Activated naive CD8-positive, alpha-beta T cell treated with anti-CD3 and anti-CD28 coated beads, Interleukin-2, amount 10 ng/mL, durations not matched to agents 7 days and 5 days (primary cell): ENCODE measurements at places on chromosomes 6 and 20. TPM values are rescaled to one million over a fixed set of nuclear protein-coding genes. Genes with fewer than 3 reads are reported as not detected.
A peak's percentile ranks its signal among the peaks of the same experiment; 100 is the strongest.

GRCh38 chr20:6086868-6087267 lies 33.0 kb upstream of the LRRN4 start:
- H3K27me3 ChIP-seq = peaks cover 14% of the 10 kb centered on the region
- H3K27ac ChIP-seq = no peak overlapping the region
- H3K36me3 ChIP-seq = no peaks in the 10 kb centered on the region
- H3K4me3 ChIP-seq = no peak overlapping the region
- DNase-seq = no peak

- no peak for DNase-seq
- H3K27ac ChIP-seq = no peak overlapping the region
- H3K4me3 ChIP-seq = no peak overlapping the region
- no peaks in the 10 kb centered on the region for H3K4me1 ChIP-seq
These were observed 368.5 kb upstream of the SPTLC3 start for GRCh38 chr20:12640251-12640650.

GRCh38 chr6:44298055-44298803 lies 14.9 kb downstream of the AARS2 start:
- DNase-seq = no peak
- peaks cover 3% of the 10 kb centered on the region for H3K4me1 ChIP-seq

SAMD5 gene
- not detected for total RNA-seq

DNA sequence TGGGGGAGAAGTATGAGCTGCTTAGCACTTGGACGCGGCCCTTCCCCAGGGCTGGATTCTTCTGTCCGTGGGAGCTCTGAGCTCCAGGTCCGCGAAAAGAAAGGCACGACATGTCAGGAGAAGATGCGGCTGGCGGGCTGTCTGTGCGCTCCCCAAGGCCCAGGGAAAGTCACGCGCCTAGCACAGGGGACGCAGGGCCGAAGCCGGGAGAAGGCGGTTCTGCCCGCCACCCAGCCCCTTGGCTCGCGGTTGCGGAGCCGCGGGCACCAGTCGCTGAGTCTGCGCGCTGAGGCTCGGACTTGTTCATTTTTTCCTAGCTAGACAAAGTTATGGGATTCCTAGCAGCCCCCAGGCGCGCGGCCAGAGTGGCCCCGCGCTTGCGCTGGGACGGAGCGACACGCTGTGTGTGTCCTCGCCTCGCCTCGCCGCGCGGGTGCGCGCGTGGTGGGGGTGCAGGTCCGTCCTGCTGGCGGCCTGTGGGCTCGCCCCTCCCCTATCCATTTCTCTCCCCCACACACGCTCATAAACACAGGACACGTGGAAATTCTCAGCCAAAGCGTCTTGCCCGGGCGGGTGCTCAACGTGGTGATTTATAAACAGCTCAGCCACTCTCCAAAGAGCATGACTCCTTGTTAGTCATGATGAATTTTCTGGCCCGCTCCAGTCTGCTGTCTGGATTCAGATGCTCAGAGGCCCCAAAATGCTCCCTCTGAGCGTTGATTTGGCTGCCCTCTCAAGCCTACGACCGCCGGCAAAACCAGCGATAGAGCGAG lies 1.9 kb upstream of the POU3F2 start:
- peak overlapping the region; percentile 32 for H3K27ac ChIP-seq
- peak overlapping the region; percentile 84 for H3K4me3 ChIP-seq
- peaks cover 26% of the 10 kb centered on the region for H3K4me1 ChIP-seq

CGAS gene
- 26.6 TPM for total RNA-seq

DNA sequence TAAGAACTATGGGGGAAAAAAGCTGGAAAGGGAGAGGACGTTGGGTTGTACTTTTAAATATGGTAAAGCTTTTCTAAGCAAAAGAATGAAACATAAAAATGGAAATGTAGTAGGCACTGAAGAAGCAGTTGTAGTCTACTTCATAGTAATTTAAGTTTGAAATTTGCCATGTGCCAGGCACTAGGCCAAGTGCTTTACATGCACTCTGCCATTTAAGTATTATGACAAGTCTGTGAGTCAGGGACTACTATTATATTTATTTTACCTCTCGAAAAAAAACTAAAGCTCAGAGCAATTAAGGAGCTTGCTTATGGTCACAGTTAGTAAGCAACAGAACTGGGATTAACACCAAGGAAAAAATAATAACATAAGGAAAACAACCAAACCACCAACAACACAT lies 257.8 kb downstream of the GMDS start:
- H3K27ac ChIP-seq = no peak overlapping the region
- no peak overlapping the region for H3K4me3 ChIP-seq
- H3K27me3 ChIP-seq = no peaks in the 10 kb centered on the region
- no peak for DNase-seq

C20orf96 gene
- 11.7 TPM for total RNA-seq

GRCh38 chr6:4316867-4317400 lies 181.6 kb upstream of the ECI2 start:
- no peak overlapping the region for H3K27ac ChIP-seq
- no peaks in the 10 kb centered on the region for H3K4me1 ChIP-seq
- H3K4me3 ChIP-seq = no peak overlapping the region

DNA sequence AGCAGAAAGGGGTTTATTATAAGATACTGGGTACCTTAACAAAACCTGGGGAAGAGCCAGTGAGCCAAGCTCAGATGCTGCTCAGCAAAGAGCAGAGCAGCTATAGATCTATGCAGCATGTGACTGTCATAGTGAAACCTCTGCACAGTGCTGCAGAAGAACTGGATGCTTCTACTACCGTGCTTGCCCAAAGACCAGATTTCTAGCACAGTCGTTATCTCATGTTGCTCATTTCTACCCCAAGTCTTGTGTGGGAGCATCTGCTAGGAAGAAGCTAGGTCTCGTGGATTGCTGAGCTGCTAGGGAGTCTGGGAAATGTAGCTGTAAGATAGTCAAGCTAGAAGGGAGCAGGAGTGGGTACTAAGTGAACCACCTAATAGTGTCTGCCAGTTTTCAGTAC lies 31.7 kb upstream of the GNRH2 start:
- no peak for DNase-seq
- no peak overlapping the region for H3K4me3 ChIP-seq
- peaks cover 26% of the 10 kb centered on the region for H3K36me3 ChIP-seq
- H3K27ac ChIP-seq = no peak overlapping the region

BPI gene
- not detected for total RNA-seq

POM121L2 gene
- total RNA-seq = not detected

CDH4 gene
- total RNA-seq = 0.14 TPM

CABLES2 gene
- total RNA-seq = 12.1 TPM

GRCh38 chr6:122408702-122409458 lies 9.4 kb downstream of the HSF2 start:
- no peak for DNase-seq
- peak overlapping the region; percentile 82 for H3K4me3 ChIP-seq
- no peaks in the 10 kb centered on the region for H3K27me3 ChIP-seq
- H3K27ac ChIP-seq = peak overlapping the region; percentile 75

GRCh38 chr6:1239805-1240204 lies 72.1 kb upstream of the FOXQ1 start:
- DNase-seq = no peak
- H3K27me3 ChIP-seq = peaks cover 7% of the 10 kb centered on the region
- no peak overlapping the region for H3K27ac ChIP-seq
- H3K4me3 ChIP-seq = no peak overlapping the region

- no peak overlapping the region for H3K4me3 ChIP-seq
- peaks cover 47% of the 10 kb centered on the region for H3K4me1 ChIP-seq
- DNase-seq = no peak
- H3K27me3 ChIP-seq = no peaks in the 10 kb centered on the region
- no peak overlapping the region for H3K27ac ChIP-seq
These were observed 20.0 kb downstream of the PPP1R16B start for GRCh38 chr20:38825571-38825900.

DNA sequence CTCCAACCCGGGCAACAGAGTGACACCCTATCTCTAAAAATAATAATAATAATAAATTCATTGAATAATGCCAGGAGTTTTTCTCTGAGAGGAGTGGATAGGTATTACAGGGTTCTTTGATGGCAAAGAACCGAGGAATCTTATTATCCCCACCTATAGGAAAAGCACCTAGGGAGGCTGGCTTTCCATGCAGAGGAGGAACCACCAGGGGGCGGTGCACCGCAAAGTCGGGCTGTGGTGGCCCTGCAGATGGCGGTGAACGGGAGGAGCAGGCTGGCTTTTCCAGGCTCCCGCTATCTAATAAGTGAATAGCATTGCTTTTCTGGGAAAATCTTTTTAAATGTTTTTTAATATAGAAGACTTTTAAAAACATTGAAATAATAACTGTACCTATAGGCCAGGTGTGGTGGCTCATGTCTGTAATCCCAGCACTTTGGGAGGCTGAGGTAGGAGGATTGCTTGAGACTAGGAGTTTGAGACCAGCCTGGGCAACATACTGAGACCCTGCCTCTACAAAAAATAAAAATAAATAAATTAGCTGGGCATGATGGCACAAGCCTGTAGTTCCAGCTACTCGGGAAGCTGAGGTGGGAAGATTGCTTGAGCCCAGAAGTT lies 864.2 kb downstream of the KIF16B start:
- H3K4me1 ChIP-seq = no peaks in the 10 kb centered on the region
- H3K27ac ChIP-seq = no peak overlapping the region
- no peaks in the 10 kb centered on the region for H3K27me3 ChIP-seq
- no peaks in the 10 kb centered on the region for H3K36me3 ChIP-seq

GRCh38 chr6:22101163-22101562 lies 195.7 kb downstream of the PRL start:
- H3K27me3 ChIP-seq = peaks cover 2% of the 10 kb centered on the region
- H3K36me3 ChIP-seq = no peaks in the 10 kb centered on the region
- no peak overlapping the region for H3K4me3 ChIP-seq
- DNase-seq = no peak
- H3K27ac ChIP-seq = no peak overlapping the region

GRCh38 chr20:15278041-15278440 lies 940.6 kb upstream of the FLRT3 start:
- no peak overlapping the region for H3K27ac ChIP-seq
- DNase-seq = no peak
- H3K27me3 ChIP-seq = no peaks in the 10 kb centered on the region
- H3K4me1 ChIP-seq = no peaks in the 10 kb centered on the region
- no peak overlapping the region for H3K4me3 ChIP-seq

SPTLC3 gene
- 1.0 TPM for total RNA-seq

DNA sequence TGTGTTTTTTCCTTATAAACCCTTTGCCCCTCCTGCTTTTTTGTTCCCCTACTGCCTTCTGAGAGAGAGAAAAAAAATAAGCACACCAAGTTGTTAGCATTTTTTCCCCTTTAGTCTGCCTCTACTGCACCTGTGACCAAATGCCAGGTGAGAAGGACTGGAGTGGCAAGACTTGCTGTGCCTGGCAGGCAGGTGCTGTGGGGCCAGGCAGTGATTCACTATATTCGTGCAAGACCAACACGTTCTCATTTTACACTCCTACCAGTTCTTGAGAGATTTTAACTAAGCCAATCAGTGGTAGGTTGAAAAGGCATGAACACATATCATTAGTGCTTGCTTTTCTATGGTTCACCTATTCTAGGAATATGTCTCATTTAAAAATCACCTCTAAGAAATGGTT lies 109.7 kb downstream of the FIG4 start:
- peaks cover 5% of the 10 kb centered on the region for H3K4me1 ChIP-seq
- no peaks in the 10 kb centered on the region for H3K27me3 ChIP-seq
- H3K4me3 ChIP-seq = no peak overlapping the region
- no peak for DNase-seq
- H3K36me3 ChIP-seq = peaks cover 8% of the 10 kb centered on the region
- H3K27ac ChIP-seq = no peak overlapping the region

DNA sequence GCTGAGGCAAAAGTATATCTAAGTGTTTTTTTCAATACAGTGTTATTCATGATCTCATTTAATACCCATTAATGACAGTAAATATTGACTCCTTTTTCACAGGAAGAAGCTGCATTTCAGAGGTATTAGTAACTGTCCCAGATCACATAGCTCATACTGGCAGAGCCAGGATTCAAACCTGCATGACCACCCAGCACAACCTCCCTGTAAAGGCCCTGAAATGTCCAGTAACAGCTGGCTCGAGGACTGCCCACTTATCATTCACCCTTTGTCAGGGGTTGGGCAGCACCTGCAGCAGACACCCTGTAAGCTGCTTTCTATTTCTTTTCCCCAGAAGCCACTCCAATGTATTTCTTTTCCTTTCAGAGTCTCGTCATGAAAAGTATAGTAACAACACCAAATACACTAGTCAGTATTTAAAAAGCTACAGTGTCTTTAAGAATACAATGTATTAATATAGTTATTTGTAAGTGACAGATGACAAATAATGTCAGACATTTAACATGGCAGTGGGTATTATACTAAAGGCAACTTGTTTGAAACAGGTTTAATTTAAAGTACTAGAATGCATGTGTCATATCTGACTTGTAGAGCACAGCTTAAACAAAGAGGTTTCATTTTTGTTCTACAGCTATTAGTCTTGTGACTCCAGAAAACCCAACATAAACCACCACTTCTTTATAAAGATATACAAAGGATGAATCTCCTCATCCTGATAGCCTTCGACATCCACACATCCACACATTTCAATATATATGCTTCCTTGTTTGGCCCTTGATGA lies 841.6 kb upstream of the GJE1 start:
- peaks cover 3% of the 10 kb centered on the region for H3K36me3 ChIP-seq
- no peaks in the 10 kb centered on the region for H3K27me3 ChIP-seq
- H3K4me1 ChIP-seq = no peaks in the 10 kb centered on the region
- no peak for DNase-seq

GRCh38 chr20:6079016-6079415 lies 25.2 kb upstream of the LRRN4 start:
- peaks cover 9% of the 10 kb centered on the region for H3K27me3 ChIP-seq
- no peak for DNase-seq
- H3K36me3 ChIP-seq = no peaks in the 10 kb centered on the region
- H3K4me3 ChIP-seq = no peak overlapping the region

GRCh38 chr20:47318027-47318585 lies 38.4 kb downstream of the ZMYND8 start:
- peak overlapping the region; percentile 72 for H3K4me3 ChIP-seq
- H3K27ac ChIP-seq = peak overlapping the region; percentile 61

DNA sequence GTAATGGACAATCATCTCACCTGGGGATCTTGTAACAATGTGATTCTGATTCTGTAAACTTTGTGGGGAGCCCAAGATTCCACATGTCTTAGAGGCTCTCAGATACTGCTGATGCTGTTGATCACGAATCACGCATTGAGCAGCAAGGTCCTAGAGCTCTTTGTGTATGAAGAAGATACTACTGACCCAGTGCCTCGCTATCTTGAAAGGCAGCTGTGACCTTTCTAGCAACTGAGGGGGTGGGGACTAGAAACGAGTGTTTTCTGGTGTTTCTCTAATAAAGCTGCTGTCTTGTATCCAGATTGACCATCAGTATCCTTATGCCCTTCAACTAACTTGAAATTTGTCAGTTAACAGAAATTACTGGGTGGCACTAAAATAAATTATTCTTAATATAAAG lies 142.9 kb downstream of the MTHFD1L start:
- peaks cover 4% of the 10 kb centered on the region for H3K4me1 ChIP-seq
- H3K27ac ChIP-seq = no peak overlapping the region
- no peak for DNase-seq

BTBD9 gene
- 19.8 TPM for total RNA-seq

DNA sequence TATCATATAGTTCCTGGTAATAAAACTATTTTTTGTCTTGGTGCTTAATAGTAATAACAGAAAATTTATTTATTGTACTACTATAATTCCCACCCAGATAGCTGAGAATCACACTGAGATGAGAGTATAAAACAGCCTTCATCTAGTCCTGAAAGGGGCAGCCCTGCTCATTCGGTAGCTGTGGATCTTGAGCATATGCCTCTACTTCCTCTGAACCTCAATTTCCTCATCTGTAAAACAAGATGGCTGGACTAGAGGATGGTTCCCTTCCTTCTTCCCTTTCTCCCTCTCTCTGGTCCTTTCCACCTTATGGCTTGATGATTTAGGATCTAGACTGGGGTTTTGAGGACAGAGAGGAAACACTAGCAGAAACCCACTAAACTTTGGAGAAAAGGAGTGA lies 15.0 kb downstream of the FKBP5 start:
- H3K4me3 ChIP-seq = peak overlapping the region; percentile 26
- H3K4me1 ChIP-seq = peaks cover 37% of the 10 kb centered on the region
- peak overlapping the region; percentile 72 for H3K27ac ChIP-seq
- peaks cover 7% of the 10 kb centered on the region for H3K36me3 ChIP-seq
- no peak for DNase-seq
- H3K27me3 ChIP-seq = no peaks in the 10 kb centered on the region
